ENCODE measurements at places on chromosomes 1 and 21.

GRCh38 chr1:206685334-206685768, 646 bp downstream of the MAPKAPK2 start:
- DNase-seq: no peak

GRCh38 chr1:113276507-113276906, 113.8 kb upstream of the MAGI3 start:
- no peak for DNase-seq

GRCh38 chr1:16191916-16192546, 20.4 kb downstream of the ARHGEF19 start:
- no peak for DNase-seq

GRCh38 chr21:29196670-29197191, 66.3 kb downstream of the MAP3K7CL start:
- DNase-seq: no peak

DNA sequence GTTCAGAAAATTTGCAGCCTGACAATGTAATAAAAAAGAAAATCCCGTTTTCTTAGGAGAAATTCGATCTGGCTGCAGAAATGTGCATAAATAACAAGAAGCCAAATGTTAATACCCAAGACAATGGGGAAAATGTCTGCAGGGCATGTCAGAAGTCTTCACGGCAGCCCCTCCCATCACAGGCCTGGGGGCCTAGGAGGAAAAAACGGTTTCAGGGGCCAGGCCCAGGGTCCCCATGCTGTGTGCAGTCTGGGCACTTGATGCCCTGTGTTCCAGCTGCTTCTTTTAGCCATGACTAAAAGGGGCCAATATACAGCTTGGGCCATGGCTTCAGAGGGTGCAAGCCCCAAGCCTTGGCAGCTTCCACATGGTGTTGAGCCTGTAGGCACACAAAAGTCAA, 6.5 kb upstream of the PRDX6 start:
- DNase-seq: no peak

GRCh38 chr21:40282912-40283886, 416.0 kb downstream of the PCP4 start:
- DNase-seq: no peak

DNA sequence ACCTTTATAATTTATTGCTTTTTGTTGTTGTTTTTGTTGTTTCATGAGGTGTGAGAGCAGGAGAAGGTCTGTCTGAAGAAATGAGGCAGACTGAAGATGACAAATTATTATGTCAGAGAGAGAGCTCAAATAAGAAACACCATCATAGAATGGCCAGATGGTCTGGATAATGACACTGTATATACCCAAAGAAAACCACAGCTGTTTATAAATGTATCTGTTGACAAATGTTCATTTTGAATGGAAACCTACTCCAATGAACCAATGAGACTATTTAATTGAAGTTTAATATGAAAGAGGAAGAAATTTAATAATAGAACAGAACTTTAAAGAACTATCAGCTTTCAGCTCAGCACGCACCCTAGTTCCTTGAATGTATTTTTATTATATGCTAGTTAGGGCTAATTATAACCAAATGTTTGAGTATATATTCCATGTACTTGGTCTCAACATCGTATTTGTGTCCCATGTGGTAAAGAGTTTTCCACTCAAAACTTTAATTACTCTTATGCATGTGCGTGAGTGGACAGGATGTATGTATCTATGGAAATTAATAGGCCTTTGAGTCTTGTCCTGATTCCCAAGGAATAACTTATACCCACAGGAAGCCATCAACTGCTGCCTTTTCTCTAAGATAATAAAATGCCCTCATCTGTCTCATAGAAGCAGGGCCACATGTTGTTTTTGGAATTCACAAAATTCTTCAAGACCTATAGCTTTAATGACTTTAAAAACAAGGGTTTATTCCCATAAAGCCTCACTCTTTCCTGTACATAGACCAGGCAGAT, 202.7 kb downstream of the KCNK2 start:
- DNase-seq: no peak

Measured in bone marrow (tissue), 2 donors.